ENCODE measurements at places on chromosomes 3 and 15. TPM values are rescaled to one million over a fixed set of nuclear protein-coding genes. Genes with fewer than 3 reads are reported as not detected.
A peak's percentile ranks its signal among the peaks of the same experiment; 100 is the strongest.

Gene ATOSA
- 17.9 TPM for polyA plus RNA-seq

Gene SPATA12
- not detected for polyA plus RNA-seq

Gene ENTPD3
- 0.71 TPM for polyA plus RNA-seq

Gene SERINC4
- 0.75 TPM for polyA plus RNA-seq

Gene P2RY14
- 1.1 TPM for polyA plus RNA-seq

DNA sequence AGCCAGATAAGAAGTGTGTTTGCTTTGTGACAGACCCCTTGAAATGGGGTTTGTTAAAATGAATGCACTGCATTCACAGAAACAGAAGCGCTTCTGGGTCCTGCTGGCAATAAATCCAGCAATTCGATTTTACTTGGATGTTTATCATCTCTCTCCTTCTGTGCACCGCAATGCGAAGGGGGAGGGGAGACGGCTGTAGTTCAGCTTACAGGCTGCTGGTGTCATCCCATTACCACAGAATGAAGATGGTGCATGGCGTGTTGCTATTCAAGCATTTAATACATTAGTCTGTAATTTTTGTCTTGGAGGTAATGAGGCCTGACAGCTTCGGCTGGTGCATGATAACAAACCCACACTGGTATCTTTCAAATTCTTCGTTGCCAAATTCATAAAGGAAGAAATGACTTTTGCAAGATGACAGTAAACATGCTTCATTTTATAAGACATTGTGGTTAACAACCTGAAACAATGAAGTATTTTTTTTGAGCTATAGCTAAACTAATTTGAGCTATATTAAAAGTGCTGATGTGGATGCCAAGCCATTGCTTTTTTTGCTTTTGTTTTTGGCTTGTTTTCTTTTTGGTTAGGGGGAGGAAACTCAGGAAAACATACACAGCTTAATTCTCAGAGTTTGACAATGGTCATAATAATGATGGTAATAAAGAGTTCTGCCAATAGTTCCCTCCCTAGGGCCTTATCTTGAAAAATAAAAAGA is 418.3 kb downstream of the OTOL1 start:
- peak; percentile 74 for DNase-seq

DNA sequence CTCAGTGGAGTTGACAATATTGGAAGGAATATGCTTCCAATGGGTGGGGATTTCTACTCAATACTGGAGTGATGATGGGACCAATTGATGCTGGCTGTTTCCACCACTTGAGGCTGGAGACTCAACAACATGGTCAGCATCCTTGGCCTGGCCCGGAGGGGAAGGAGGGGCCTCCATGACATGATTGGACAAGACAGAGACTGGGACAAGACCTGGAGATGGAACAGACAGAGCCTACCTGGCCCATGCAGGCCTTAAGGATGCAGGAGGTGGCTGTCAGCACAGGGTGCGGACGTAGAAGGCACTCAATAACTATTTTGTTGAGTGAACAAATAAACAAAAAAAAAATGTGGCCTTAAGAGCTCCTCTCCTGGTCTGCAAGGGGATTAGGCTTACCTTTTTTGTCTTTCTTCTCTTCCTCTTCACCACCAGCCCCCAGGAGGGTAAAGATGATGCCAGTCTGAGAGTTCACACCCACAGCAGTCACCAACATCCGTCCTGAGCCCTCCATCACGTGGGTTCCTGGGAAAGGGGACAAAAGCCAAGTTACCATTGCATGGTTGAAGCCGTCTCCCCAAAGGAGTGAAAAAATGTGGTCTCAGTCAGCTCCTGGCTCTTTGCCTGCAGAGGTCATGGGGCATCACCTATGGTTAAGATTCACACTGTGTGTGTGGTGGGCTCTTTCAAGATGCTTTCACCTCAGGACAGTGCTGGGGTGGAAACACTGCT is 67.1 kb upstream of the SEC13 start:
- DNase-seq: no peak

- no peak for DNase-seq
Observed at GRCh38 chr3:179069762-179070390, 1.7 kb downstream of the ZMAT3 start.

- DNase-seq: no peak
Observed at GRCh38 chr3:113105093-113105449, 106.3 kb upstream of the BOC start.

DNA sequence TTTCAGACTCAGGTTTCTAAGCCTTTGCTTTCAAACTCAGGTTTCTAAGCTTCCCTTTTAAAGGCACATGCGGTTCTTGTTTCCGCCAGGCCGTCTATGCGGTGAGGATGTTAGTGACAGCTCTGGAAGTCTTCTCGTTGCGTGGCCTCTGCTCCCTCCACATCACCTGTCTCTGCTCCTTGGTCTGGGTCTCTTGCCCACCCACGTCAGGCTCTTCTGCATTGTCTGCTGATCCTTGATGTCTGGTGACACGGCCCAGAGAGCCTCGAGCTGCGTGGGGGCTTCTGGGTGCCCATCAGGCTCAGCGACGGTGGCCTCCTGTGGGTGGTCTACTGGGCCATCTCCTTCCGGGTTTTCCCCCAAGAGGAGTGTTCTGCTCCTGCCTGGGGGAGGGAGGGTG is 30.5 kb downstream of the KLF13 start:
- no peak for DNase-seq
